NCI-H510A treated with DMSO at 0.1 percent for 48 hours (cell line): ENCODE measurements at places on chromosomes 11 and 22.

- peak; percentile 56 for DNase-seq
Observed at GRCh38 chr22:25057013-25057881, 104.7 kb downstream of the KIAA1671 start.

DNA sequence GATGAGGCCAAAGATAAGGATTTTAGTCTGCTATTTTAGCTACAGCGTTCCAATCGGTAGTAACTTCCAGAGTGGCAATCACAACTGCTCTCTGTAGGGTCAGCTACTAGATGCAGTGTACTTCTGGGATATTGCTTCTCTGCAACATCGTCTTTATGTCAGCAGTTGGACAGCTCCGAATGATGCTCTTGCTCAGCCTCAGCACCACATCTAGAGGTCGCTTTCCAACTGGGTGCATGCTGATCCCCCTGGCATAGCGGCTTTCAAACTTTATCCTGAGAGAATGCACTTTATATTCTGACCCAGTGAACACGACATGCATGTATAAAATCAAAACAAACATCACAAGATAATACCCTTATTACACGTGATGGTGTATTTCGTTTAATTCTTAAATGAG, 219.6 kb downstream of the C11orf87 start:
- DNase-seq: no peak

DNA sequence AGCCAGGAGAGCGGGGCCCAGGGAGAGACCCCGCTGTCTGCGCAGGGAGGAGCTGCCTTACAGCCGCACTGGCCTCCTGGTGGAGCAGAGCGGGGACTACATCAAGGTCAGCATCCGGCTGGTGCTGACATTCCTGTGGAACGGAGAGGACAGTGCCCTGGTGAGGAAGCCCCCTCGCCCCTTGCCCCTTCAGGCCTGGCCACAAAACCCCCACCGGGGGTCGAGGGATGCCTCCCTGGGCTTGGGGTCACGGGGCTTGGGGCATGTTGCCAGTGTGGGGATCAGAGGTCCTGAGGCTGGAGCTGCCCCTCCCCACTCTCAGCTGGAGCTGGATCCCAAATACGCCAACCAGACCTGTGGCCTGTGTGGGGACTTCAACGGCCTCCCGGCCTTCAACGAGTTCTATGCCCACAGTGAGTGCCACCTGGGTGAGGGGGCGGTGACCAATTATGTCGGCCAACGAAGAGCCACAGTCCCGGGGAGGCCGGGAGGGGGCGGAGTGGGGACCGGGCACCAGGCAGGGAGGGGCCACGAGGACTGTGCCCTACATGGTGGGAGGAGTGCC, 4.2 kb downstream of the MUC5B start:
- DNase-seq: no peak

- DNase-seq: no peak
Observed at GRCh38 chr11:45538363-45538762, 127.1 kb downstream of the CHST1 start.

DNA sequence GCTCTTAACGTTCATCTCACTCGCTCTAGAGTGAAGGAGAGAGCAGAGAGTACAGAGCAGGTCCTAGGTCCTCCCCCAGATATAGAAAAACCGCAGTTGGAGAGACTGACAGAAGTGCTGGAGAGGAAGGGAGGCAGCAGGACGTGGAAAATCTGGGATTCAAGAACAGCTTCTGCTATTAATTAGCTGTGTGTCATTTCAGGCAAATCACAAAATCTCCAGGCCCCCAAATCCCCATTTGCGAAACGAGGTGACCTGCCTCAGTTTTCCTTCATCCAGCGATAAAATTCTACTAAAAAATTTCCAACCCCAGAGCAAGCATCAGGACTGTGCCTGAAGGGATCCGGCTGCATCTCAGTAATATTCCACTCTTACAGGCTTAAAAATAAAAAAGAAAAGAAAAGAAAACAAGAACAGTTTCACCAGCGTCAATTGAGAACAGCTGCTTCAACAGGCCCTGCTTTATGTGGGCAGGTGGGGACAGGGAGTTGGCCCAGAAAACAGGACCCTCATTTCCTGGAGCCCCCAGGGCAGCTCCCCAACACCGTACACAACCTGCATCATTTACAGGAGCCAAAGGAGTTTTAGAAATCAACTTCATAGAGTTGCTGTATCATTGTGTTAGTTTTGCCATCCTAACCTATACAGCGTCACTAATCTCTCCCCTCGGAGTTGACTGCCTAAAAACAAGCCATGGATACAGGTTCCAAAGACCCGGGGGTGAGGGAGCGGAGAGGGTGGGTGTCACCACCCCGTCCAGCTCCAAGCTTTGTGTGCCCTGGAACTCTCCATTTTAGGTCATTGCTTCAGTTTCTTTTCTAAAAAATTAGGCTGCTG, 2.3 kb upstream of the MALAT1 start:
- DNase-seq: no peak
